ENCODE measurements at places on chromosomes 5 and 9.

DNA sequence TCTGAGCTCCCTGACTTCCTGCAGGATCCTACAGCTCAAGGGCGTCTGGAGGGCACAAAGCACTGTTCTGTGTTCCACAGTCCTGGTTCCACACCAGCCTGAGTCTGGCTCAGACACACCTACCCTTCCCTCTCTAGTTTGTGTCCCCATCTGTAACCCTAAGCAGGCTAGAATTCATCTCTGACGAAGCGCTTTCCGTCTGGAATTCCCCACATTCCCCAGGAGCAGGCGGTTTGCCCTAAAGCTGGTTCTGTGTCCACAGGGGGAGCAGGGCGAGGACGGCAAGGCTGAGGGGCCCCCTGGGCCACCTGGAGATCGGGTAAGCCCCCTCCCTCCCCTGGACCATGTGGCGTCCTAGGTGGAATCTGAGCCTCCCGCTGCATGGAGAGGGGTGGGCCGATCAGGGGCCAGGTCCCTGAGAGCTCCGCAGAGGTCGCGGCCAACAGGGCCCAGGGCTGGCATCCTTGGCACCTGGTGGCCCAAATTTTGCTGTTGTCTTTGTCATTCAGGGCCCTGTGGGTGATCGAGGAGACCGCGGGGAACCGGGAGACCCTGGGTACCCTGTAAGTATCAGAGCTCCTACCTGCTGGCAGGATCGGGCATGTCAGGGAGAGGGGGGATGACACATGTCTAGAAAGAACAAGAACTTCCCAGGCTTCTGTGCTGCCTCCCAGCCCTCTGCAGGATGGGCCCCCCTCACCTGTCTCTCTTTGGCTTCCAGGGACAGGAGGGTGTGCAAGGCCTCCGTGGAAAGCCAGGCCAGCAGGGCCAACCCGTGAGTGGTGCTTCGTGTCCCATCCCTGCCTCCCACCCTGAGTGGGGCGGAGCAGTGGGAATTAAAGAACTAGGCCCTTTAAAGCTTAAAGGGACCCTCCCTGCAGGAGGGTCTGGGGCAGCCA, 34.5 kb upstream of the ORM1 start:
- DNase-seq = peak; percentile 91

- peak; percentile 22 for DNase-seq
Measured at GRCh38 chr9:129835860-129836223, 584 bp downstream of the USP20 start.

- DNase-seq = peak; percentile 27
Measured at GRCh38 chr9:107137495-107138202, 145.4 kb upstream of the RAD23B start.

DNA sequence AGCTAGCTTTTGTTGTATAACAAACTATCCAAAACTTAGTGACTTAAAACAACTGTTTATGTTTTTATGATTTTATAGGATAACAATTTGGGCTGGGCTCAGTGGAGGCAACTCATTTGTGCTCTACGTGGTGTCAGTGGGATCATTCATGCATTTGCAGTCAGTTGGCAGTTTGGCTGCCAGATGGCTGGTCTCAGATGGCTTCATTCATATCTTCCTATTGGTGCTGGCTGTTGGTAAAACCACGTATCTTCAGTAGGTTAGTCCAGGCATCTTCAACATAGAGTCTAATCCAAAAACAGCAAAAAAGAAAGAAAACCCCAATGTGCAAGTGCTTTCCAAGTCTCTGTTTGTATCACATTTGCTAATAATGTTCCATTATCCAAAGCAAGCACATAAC, 51.7 kb upstream of the RIC1 start:
- DNase-seq = no peak

- no peak for DNase-seq
Measured at GRCh38 chr5:3251784-3252183, 343.8 kb upstream of the IRX1 start.
